ENCODE measurements at places on chromosomes 11 and 22.

DNA sequence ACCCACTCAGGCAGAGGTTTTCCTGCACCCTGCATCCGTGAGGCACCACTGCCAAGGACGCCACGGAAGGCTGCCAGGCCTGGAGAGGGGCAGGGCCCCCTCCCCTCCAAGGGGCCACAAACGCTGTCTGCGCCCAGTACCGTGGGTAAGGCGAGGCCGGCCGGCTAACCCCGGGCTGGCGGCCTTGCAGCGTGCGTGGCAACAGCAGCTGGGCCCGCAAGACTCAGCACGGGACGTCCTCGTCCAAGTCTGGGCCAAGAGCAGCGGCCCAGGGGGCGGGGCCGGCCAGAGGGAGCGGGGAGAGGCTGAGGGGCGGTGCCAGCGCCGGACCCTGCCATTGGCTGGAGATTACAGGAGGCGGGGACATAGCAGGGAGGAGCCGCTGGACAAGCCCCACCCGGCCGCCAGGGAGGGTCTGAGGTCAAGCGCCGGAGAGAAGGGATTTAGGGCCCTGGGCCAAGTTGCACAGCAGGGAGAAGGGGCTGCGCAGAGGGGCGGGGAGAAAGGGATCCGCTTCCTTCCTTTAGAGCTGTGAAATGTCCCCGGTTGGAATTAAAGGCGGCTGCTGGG is 16.0 kb downstream of the SLC43A1 start:
- DNase-seq = peak; percentile 97

GRCh38 chr11:66007201-66007634 is 4.6 kb upstream of the CST6 start:
- DNase-seq = no peak

GRCh38 chr22:37632174-37633088 is 7.0 kb upstream of the SH3BP1 start:
- DNase-seq = no peak

DNA sequence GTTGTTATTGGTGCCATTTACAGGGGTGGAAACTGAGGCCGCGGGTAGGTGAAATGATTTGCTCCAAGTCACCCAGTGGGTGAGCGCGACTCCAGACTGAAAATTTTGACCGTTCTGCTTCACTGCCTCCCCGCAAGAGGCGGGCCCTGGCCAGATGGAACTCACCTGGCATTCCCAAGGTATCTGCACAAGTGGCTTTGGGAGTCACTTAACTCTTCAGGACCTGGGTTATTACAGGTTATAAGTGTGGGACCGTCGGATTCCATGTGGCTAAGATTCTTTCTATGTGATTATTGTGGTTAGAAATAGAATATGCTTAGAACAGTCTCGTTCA is 598 bp downstream of the CABIN1 start:
- DNase-seq = peak; percentile 85

GRCh38 chr11:24064309-24064903 is 432.4 kb upstream of the LUZP2 start:
- DNase-seq = no peak

- peak; percentile 17 for DNase-seq
These were observed 2.2 kb downstream of the BRD1 start for GRCh38 chr22:49825436-49825835.

DNA sequence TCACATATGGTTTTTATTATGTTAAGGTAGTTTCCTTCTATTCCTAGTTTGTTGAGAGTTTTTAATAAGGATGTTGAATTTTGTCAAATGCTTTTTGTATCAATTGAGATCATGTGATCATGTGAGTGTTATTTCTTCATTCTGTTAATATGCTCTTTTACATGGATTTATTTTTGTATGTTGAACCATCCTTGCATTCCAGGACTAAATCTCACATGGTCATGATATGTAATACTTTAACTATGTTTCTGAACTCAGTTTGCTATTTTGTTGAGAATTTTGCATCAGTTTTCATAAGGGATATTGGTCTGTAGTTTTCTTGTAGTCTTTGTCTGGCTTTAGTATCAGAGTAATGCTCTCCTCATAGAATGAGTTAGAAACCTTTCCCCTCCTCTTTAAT is 43.2 kb downstream of the KCNQ1 start:
- DNase-seq = no peak

Data from NCI-H69 (cell line).